ENCODE measurements at places on chromosomes 16 and 17. TPM values are rescaled to one million over a fixed set of nuclear protein-coding genes. Genes with fewer than 3 reads are reported as not detected.

Gene STH
- polyA plus RNA-seq = not detected

DNA sequence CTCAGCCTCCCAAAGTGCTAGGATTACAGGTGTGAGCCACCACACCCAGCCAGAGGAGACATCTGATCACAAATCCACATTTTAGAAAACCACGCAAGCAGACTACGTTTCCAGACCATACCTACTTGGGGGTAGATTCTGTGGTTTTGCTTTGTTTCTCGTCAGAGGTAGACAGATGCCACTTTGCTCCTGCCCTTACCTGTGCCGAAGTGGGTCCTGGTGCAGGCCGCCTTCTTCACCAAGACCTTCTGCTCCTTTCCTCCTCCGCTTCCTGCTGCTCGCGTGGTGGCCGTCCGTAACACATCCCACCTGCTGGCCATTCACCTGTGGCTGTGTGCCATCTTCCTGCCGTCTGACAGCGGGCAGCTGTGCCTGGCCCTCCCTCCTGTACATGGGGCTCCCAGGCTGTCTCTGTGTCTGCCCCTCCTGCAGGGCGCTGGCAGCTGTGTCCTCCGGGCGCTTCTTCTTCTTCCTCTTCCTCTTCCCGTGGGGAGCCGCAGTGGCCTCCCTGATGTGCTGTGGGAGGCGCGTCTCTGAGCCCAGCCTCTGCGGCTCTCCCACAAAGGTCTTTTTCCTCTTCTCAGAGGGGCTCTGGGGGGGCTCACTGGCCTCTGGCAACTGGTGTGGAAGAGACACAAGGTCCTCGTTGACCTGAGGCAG is 21.2 kb upstream of the CYTH1 start:
- no peaks in the 10 kb centered on the region for H3K27me3 ChIP-seq
- no peak overlapping the region for H3K27ac ChIP-seq
- H3K4me1 ChIP-seq = no peaks in the 10 kb centered on the region
- H3K36me3 ChIP-seq = peaks cover 32% of the 10 kb centered on the region
- DNase-seq = no peak

DNA sequence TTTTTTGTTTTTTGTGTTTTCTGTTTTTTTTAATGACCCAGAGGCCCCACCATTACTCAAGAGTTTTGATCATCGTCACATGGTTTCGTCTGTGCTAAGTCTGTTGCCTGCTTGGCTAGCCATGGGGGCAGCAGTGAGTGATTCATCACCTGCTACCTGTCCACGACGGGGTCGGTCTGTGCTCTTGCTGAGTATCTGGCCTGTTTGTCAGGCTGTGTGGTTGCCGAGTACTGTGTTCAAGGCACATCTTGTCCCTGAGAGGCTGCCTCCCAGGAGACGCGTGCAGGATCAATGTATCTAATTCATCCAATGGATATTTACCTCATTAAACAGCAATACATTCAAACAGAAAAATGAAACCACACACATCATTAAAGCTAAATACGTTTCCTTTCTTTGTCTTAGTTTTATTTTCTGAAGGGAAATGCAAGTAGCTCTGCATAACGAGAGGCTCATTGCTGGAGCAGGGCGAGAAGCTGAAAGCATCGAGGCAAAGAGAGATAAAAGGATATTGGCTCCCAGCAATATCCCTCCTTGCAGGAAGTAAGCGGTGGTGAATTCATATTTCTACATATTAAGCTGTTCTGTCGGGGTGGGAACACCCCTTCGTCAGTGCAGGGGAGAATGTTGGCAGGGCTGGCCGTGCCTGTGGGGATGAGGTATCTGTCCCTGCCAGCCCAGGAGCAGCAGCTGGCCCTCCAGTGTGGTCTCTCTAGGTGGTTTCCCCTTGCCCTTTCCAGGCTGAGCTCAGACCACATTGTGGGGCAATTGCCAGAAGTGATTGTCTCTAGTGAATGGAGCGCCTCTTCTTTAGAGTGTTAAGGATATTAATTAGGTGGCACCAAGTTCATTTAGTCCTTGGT is 166.2 kb upstream of the ASIC2 start:
- H3K36me3 ChIP-seq = no peaks in the 10 kb centered on the region
- no peaks in the 10 kb centered on the region for H3K4me1 ChIP-seq

DNA sequence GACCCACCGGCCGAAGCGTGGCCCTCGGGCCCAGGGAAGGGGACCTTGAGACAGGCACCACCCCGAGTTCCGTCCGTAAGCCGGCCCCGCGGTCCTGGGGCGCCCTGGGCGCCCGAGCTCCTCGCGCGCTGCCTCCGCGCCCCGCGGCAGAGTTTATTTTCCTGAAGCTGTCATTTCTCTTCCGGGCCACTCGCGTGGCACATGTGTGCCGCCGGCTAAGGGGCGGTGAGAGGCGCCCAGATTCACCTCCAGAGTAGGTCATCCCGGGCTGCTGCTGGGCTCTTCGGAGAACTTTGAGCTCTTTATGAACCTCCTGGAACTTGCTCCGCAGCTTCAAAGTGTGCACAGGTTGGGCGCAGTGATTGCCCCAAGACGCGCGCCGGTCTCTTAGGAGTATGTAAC is 489 bp downstream of the ZC3H18 start:
- no peak for DNase-seq
- peak overlapping the region; percentile 90 for H3K4me3 ChIP-seq
- no peaks in the 10 kb centered on the region for H3K27me3 ChIP-seq
- peaks cover 3% of the 10 kb centered on the region for H3K36me3 ChIP-seq
- peak overlapping the region; percentile 80 for H3K27ac ChIP-seq

DNA sequence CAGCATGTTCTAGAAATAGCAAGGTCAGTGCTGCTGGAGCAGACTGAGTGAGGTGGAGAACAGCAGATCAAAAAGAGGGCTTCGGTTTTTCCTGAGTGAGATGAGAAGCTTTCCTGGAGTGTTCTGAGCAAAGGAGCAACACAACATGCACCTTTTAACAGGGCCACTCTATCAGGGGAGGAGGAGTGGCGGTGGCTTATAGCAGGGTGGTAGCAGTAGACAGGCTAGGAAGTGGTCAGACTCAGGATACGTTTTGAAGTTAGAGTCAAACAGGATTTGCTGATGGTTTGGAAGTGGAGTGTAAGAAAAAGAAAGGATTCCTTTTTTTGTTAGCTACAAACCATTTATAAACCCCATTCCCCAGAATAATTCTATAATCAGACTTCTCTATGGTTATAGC is 12.5 kb downstream of the POLG2 start:
- no peak overlapping the region for H3K4me3 ChIP-seq
- no peaks in the 10 kb centered on the region for H3K36me3 ChIP-seq
- DNase-seq = no peak
- H3K27ac ChIP-seq = no peak overlapping the region
- no peaks in the 10 kb centered on the region for H3K27me3 ChIP-seq

All from fibroblast of lung (primary cell).